ENCODE measurements at places on chromosomes 3 and 15. TPM values are rescaled to one million over a fixed set of nuclear protein-coding genes. Genes with fewer than 3 reads are reported as not detected.

The DLL4 gene
- 5.2 TPM for total RNA-seq

The SLC28A1 gene
- total RNA-seq, result 0.05 TPM

The COLQ gene
- 4.2 TPM for total RNA-seq

The DUT gene
- total RNA-seq, result 189 TPM

The ZBTB47 gene
- total RNA-seq, result 2.5 TPM

The LRRC2 gene
- total RNA-seq, result 2.5 TPM

The BTLA gene
- 19.4 TPM for total RNA-seq

All from thymus (tissue), 14 donors.